ENCODE measurements at places on chromosomes 7 and 10. TPM values are rescaled to one million over a fixed set of nuclear protein-coding genes. Genes with fewer than 3 reads are reported as not detected.

Gene SORCS1
- 48.9 TPM for total RNA-seq

Gene RASSF4
- 22.0 TPM for total RNA-seq

Gene HTR7
- 0.26 TPM for total RNA-seq

Gene ADCY1
- total RNA-seq = not detected

Gene PTPRE
- 5.2 TPM for total RNA-seq

All from SJCRH30 (cell line).